ENCODE measurements at places on chromosomes 6 and 20.

DNA sequence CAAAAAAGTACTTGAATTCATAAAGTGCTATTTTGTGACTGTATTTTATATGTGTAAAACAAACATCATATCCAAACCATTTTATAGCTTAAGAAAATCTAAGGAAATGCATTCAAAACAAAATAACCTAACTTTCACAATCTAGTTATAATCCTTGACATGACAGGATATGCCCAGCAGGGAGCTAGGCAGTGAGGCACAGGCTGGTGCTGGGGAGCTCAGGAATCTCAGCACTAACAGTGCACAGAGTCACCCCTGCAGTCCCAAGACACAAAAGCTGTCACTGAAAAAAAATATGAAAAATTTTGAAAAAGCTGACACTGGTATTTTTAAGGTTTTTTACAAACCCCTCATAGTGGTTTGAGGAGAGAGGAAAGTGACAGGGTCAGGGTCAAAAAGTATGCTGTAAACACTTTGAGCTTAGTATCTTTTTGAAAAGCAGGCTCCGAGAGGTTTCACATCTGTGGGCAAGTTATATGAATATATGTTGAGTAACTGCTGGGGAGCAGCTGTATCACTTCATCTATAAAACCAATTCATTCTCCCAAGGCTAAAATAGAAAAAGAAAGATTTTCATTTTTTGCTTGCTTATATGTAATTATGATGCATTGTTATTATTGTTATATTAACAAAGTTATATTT, 24.1 kb downstream of the LGSN start:
- no peak for DNase-seq

DNA sequence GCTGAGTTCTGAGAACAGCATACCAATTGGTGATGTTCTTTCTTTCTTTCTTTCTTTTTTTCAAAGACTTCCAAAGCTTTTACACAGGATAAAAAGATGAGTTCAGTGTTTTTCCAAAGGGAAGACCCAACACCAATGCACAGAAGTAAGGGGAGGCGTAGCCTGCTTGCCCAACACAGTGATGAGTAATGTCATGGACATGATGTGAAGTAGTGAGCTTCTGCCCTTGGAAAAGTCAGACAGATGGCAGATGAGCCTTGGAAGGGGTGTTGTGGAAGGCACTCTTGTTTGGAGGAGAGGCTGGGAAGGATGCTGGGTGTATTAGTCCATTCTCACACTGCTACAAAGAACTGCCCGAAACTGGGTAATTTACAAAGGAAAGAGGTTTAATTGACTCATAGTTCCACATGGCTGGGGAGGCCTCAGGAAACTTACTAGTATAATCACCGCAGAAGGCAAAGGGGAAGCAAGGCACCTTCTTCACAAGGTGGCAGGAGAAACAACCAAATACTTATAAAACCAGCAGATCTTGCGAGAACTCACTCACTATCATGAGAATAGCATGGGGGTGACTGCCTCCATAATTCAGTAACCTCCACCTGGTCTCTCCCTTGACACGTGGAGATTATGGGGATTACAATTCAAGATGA, 12.6 kb downstream of the LRP11 start:
- DNase-seq: no peak

- no peak for DNase-seq
These were observed 100.5 kb upstream of the FOXC1 start for GRCh38 chr6:1509241-1509640.

DNA sequence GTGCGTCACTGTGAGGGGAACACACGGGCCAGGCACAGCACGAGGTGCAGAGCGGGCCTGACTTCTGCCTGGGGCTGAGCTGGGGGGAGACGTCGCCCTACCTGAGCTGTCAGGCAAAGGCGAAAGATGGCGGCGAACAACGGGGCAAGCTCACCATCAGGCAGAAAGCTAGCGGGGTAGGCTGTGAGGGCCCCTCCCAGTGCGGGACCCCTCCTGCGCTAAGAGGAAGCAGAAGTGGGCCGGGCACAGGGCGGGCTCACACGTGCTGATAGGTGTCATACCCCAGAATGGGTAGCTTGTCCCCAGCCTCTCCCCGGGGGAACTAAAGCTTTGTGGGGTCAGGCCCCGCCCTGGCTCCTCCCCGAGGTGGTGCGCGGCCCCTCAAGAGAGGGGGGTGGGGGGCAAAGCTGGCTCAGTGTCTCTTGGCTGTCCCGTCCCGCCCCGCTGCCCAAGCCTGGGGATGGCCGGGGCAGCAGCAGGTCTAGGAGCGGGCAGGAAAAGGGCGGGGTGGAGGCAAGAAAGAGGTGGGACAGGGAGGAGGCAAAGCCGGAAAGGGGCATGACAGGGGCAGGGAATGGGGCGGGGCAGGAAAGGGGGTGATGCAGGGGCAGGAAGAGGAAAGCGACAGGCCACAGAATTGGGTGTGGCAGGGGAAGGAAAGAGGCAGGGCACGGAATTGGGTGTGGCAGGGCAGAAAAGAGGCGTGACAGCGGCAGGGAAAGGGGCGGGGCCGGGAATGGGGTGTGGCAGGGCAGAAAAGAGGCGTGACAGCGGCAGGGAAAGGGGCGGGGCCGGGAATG, 14.7 kb downstream of the UCKL1 start:
- no peak for DNase-seq

DNA sequence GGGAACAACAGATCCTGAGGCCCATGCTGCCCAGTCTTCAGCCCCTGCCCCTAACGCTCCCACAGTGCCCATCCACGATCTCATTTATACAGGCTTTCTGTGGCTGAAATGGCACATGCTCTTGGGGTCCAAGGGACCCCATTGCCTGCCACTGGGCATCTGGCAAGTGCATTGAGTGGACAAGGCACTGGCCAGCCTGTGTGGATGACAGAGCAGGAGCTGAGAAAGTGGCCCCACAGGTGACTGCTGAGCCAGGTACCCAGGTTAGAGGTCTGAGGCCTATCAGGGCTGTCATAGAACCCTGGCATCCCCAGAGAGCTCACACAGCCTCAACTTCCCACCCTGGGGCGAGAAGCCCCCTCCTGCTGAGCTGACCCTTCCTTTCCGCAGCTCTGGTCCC, 86.0 kb upstream of the NXT1 start:
- DNase-seq: no peak

- no peak for DNase-seq
These were observed 231.6 kb downstream of the SYNDIG1 start for GRCh38 chr20:24701027-24701426.

- no peak for DNase-seq
These were observed 327.3 kb downstream of the QKI start for GRCh38 chr6:163741743-163742363.

DNA sequence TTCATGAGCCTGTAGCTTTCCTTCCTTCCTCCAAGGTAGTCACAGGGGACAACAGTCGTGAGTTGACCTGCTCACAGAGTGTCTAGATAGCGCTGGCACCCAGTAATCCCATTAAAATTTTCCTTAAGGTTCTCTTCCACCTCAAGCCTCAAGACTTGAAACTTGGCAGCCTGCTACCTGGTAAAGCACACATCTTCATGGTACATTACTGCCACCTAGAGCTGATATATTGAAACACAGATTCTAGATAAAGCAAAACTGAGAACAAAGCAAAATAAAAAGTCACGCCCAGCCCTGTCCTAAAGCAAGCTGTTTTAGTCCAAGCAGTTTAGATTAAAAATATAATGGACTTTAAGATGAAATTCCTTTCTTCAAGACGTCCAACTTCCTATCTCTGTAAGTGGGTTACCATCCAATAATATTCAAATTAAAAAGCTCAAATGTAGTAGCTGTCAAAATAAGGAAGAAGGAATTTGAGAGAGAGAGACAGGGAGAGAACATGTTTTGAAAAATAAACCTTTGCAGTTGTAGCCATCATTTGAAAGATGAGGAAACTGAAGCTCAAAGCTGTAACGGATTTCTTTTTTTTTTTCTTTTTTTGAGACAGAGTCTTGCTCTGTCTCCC, 50.7 kb upstream of the CD83 start:
- DNase-seq: no peak

DNA sequence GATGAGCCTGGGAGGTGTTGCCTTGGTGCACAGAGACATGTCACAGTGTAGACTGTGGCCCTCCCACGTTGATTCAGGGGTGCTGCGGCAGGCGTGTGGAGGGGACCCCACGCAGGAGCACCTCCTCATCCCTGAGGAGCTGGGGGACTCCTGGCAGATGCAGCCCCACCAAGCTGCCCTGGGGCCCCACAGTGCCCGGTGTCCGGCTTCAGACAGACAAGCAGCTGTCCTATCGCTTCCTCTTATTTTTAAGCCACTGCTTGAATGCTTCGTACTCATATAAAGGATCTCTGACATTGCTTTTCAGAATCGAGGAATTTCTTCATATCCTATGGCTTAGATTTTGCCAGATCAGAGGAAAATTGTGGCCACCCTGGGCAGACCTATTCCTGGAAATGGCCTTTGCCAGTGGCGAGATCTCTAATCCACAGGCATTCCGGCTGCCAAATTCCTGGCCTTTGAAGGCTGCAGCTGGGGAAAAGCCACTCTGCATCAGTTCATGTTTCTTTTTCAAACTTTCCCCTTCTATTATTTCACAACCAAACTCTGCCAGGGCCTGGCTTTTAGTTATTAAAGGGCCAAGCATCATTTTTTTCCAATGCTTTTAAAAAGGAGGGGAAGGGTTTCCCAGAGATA, 337.0 kb downstream of the THBS2 start:
- no peak for DNase-seq

DNA sequence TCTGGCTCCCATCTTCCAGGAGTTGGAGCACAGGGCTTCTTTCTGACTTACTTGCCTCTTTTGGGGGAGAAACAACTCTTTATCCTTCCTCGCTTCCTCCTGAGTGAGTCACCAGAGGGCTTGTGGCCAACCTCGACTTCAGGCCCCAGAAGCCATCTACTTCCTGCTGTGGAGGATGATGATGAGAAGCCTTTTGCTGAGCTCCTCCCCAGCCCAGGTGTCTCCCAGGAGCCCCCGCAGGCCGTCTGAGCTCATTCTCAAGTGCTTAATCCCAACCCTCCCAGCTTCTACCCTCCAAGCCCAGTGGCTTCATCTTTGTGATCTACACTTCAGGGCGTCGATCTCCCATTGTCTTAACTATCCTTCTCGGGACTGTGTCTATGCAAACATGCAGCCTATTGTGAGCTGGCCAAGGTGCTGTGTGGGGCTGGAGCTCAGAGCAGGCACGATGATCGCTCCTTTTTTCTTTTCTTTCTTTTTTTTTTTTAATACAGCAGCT, 27.9 kb downstream of the SDCBP2 start:
- DNase-seq: no peak

GRCh38 chr6:111952274-111952673, 79.0 kb upstream of the FYN start:
- no peak for DNase-seq

GRCh38 chr6:53360093-53360912, 11.6 kb upstream of the ELOVL5 start:
- no peak for DNase-seq

DNA sequence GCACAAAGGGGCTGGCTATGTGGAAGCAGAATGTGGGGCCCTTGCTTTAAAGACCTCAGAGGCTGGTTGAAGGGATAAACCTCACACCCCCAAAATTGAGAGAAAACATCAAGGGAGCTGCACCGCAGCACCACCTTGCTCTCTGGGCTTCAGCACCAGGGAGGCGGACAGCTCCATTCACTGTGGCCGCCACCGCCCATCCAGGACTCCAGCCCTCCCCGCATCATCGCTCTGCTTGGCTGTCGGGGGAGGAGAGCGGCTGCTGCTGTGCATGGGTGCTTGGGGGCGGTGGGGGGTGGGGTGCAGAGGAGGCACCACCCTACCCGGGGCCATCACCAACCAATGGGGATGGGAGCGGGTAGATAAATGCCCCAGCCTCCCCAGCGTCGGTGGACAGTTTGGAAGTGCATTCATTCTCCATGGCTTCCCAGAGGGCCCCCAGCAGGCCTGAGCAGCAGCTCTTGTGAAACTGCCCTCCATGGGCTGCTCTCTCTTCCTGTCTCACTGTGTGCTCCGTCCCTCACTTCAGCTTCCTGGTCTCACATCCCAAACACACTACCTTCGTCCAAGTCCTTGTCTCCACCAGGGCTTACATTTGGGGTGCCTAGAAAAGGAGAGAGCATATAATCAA, 75.7 kb upstream of the BHLHE23 start:
- no peak for DNase-seq
